Inflammatory macrophage treated with lipopolysaccharide for 1 hour (primary cell): ENCODE measurements at places on chromosomes 3 and 15.

GRCh38 chr3:36149447-36149865, 230.8 kb upstream of the STAC start:
- DNase-seq: no peak

- DNase-seq: peak; percentile 25
Measured at GRCh38 chr15:88894348-88894818, 961 bp downstream of the HAPLN3 start.

- no peak for DNase-seq
Measured at GRCh38 chr15:83287541-83288027, 3.1 kb upstream of the BNC1 start.

DNA sequence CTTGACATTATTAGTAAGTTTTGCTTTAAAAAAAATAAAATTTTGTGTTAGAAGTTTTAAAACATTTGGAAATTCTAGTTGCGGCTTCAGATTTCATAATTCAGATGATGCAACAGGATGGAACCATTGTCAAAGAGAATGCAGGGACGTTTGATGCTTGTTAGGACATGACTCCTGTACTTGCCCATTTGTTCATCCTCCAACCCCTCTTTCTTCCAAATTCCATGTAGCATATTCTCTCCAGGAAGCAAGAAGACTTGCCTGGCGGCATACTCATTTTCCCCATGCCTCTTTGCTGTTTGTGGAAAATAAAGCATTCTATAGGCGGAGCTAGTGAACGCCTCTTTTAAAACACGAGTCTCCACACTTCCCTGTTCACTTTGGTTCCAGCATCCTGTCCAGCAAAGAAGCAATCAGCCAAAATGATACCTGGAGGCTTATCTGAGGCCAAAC, at the start of gene CSTA:
CSTA (plus strand) TSS at position 378 of the 453 bp plus-strand sequence; CDS start at position 423, 45 bp downstream.
- peak; percentile 92 for DNase-seq

DNA sequence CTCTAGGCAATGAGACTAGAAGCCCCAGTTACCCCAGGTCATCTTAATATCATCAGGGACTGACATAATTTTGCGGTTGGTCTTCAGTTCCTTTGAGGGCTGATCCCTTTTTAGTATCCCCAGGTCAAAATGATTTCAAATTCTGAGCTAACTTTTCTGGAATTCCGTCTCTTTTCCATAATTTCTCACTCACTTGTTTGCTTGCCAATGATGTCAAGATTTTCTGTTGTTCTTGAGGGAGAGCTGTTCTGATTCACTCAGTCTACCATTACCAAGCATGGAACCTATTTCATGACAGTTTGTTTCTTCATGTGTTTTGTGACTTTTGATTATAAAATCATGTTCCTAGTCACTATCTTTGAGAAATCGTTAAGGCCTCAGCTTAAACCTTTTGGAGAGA, 190.5 kb upstream of the LYSMD4 start:
- no peak for DNase-seq

DNA sequence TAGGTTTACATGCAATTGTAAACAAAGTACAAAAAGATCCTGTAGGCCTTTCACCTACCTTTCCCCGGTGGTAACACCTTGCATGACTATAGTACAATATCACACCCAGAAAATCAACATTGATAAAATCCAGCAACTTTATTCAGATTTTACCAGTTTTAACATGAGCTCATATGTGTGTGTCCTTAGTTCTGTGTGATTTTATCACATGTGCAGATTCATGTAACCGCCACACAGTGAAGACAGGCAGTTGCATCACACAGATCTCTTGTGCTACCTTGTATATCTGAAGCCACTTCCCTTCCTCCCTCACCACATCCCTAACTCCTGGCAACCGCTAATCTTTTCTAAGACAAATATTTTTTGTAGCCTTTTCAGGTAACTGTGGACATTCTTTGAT, 183.5 kb upstream of the C2CD4B start:
- no peak for DNase-seq

DNA sequence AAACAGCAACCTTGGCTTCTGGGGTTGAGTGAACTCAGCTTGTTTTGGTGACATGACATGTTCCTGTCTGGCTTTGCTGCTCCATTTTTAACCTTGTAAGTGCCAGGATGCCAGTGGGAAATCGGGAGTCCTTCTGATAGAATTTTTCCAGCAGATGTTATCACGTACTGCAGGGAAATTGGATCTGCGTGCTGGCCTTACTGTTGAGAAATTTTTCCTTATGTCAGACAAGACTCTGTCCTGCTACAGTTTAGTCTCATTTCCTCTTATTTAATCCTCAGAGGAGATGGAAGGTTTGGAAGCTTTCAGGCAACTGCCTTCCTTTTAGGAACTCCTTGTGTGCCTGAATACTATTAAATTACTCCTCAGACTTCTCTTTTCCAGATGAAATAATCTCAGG, 80.6 kb downstream of the PGPEP1L start:
- DNase-seq: peak; percentile 26

DNA sequence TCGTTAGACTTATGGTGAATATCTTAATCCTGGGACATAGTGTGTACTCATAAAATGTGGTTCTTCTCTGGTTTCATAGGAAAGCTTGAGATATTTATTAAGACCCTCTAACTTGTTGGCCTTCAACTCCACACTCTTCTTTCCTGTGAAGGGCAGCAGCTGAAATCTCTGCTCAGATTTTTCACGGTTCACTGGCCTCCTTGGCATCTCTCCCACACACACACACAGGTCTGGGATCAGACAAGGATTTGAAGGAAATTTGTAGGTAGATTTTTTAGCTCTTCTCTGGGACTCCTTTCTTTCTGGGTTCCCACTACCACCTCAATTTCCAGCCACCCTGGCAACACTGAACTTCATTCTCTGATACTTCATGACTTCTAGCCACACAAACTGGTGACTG, 70.2 kb downstream of the MYRIP start:
- DNase-seq: no peak

DNA sequence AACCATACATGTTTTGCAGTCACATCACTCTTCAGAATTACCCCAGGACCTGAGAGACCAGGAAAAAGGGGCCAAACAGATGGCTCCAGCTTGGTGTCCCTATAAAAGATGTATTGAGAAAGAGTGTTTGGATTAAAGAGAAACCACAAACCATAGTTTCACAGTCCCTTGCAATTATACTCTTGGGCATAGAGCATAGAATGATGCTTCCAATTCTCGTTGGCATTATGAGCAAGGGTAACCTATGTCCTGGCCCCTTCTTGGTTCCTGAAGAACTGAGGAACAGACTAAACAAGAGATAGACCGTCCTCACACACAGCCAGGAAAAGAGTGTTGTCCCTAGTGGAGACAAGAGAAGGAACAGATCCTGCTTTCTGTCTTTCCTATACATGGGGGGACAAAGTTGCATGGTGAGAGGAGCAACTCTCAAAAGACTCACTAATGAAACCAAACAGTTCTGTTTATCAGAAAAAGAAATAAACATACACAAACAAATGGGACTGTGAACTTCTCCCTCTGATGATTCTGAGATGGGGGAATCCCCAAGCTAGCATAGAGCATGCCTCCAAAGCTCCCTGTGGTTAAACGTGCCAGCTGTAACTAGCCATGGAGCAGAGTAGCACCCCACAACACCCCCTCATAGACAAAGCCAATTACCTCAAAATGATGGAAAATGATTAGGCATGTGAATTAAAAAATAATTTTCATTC, 908.6 kb downstream of the NTRK3 start:
- no peak for DNase-seq

GRCh38 chr3:149273096-149273751, 51.6 kb upstream of the CP start:
- DNase-seq: peak; percentile 66

DNA sequence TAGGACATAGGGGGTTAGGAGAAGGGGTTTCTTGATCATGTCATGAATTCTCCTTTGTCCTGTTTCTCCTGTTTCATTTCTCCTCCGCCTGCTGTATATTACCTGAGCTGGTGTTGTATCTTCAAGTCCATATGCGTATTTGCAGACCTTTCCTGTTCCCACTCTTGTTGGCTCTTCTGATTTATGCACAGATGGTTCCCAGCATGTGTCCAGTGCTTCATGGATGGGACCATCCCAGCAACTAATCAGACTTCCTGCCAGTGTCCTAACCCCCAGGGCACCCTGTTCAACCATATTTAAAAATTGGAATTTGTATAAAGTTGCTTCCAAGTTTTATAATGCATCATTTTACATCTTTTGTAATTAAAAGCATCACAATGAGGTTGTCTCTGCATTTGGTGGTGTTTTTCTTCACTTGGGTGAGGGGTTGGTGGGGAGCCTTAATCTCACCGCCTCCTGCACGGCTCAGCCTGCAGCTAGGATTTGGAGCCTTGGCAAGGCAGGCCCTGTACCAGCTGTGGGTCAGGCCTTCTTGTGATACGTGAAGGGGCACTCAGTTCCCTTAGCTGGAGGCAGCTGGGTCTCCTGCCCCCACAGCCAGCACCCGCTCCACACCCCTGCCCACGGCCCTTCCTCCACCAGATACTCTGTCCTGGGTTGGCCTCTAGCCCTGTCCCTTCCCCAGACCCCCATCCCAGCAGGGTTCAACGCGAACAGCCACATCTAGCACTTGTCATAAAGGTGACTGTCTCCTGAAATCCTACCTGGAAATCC, 72.0 kb upstream of the BLM start:
- no peak for DNase-seq

DNA sequence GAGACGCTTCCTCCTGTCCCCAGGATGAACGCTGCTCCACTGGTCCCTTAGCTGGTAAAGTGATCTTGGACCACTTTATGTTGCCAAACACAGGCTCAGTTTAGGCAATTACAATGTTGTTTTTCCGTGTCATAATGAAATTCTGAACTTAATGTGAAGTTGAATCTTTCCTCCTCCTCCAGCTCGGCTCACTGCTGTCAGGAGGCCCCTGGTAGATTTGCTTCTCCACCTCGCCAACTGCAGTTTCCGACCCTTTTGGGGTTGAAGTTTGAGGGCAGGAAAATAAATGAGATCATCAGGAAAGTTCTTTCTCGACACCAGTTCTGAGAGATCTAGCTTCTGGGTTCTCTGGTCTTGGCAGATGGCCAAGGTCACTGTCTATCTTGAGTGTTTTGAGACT, 27.8 kb downstream of the CFAP161 start:
- no peak for DNase-seq

- DNase-seq: no peak
Measured at GRCh38 chr15:59394166-59394661, 21.5 kb upstream of the MYO1E start.

GRCh38 chr3:147554332-147554731, 145.2 kb downstream of the ZIC1 start:
- no peak for DNase-seq

- no peak for DNase-seq
Measured at GRCh38 chr3:170585937-170586310, at the start of gene SLC7A14. Gene SLC7A14, minus strand, starts transcription at chr3:170586075. Its CDS starts 59,139 bp downstream, at chr3:170526936.

DNA sequence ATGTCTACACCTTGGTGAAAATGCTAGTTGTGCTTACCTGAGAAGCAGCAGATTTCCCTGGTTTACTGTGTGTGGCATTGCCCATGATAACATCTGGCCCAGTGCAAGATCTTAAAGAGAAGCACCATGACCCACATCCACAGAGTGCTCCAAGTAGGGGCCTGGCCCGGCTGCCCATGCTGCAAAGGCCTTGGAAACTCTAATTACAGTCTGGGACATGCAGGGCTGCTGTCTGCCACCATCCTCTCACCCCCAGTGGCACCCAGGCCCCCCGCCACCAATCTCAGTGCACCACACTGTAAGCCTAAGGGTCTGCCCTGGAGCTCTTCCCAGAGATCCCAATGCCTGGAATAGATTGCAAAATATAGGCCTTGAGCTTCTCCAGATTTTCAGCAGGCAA, 132.6 kb downstream of the CHDH start:
- DNase-seq: no peak

- DNase-seq: no peak
Measured at GRCh38 chr3:160827516-160827915, 71.5 kb downstream of the PPM1L start.

DNA sequence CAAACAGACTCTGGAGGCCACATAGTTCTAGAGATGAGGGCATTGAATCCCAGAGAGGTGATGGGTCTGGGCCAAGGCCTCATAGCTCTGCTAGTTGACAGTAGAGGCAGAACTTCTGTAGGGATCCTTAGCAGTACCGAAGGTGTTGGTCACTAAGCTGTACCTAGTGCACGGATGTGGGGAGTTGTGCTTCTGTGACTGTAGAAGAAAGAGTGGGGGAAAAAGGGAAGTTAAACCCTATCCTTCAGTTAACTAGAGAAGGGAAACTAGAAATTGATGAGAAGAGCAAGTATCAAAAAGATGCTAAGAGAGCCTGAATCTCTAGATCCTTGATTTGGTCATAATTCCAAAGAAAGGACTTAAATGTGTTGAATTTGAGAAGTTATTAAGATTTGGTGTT, 186.7 kb downstream of the NFKBIZ start:
- DNase-seq: no peak

GRCh38 chr3:184259878-184260723, 1.3 kb downstream of the CAMK2N2 start:
- DNase-seq: no peak

DNA sequence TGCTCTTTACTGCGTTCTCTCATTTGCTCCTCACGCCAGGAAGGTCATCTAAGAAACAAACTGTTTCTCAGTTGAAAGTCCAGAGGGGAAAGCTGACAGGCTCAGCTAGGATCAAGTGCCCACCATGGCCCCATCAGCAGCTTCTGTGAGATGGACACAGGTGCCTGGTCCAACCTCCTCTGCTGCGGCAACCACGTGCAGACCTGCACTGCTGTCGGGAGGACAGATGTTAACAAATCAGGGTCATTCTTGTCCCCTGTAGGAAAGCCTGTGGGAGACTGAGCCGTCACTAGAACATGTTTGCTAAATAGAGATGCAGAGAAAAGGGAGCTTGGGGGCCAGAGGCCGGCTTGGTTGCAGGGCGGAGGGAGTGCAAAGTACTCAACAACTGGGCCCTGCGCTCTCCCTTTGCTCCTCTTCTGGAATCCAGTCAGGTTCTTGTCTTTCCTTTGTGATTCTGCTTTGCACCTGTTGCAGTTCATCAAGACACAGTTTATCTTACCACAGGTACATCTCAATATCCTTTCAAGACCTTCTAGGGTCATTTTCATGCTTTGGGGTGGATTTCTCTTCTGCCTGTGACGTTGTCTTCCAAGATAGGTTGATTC, 20.9 kb downstream of the GPD1L start:
- no peak for DNase-seq

GRCh38 chr3:116476691-116477090, 31.4 kb upstream of the LSAMP start:
- no peak for DNase-seq

DNA sequence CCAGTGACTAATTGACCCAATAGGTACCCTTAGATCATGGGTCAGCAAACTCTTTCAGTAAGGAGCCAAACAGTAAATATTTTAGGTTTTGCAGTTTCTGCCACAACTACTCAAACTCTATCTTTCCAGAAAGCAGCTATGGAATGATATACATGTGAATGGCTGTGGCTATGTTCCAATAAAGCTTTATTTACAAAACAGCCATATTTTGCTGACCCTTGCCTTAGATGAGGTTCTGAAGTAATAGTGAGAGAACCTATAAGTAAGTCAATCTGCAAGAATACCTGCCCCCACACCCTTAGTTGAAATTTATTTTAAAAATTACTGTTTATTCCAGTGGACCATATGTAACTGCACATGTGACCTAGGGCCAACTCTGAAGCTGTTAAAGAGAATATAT, 134.0 kb downstream of the CMSS1 start:
- DNase-seq: no peak

- no peak for DNase-seq
Measured at GRCh38 chr3:190116551-190117067, 4.1 kb downstream of the P3H2 start.
